ENCODE measurements at places on chromosomes 16 and 17.

- no peak for DNase-seq
Measured at GRCh38 chr16:77611386-77611785, 110.9 kb upstream of the NUDT7 start.

GRCh38 chr16:50326835-50327465 is 41.8 kb downstream of the BRD7 start:
- DNase-seq, result no peak

DNA sequence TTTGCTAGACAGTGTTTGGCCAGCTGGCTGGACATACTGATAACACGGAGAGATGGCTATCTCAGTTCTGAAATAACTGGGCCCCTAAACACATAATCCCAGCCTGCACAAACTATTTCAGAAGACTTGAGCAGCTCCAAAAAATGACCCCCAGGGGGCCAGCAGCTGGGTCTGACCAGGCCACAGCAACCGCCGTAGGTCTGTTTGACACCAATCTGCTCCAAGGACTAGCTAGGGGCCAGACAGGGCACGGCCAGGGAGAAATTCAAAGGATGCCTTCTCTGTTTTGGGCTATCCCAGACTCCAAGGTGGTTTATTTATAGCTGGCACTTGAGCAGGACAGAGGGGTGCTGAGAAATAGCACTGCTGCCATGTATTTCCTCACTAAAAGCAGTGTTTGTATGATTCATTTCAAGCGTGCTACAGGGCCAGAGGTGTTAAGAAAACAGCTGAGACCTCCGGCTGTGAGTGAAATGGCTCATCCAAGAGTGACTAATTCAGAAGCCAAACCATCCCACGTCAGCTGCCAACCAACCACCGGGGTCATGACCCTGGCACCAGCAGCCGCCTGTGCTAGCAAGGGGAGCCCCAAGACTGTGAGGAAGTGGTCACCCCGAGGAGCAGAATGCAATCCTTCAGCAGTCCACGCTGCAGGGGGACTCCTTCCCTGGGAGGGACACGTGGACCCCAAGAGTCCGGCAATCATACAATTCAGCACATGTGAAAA is 5.7 kb downstream of the GGA2 start:
- DNase-seq, result no peak

DNA sequence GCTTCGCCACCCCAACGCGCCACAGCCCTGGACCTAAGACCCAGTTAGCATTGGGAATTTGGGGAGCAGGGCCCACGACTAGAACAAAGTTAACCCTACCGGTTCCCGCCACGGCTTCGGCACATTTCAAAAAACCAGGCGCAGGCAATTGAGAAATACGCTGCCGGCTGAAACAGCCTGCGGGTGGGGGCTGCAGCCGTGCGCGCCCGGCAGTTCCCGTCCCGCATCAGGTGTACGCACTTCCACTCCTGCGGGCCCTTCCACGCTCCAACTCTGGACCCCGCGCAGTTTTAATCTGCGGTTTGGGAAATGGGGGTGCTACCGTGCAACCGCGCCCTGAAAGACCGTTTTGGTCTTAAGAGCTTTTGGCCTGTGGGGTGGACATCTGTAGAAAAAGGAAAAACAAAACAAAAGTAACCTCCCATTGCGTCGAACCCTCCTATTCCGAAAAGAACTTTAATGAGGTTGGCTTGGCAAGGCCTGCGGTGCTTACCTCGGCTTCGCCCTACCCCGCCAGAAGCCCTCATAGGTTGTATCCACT is 7.1 kb downstream of the IRX5 start:
- DNase-seq, result no peak

- no peak for DNase-seq
Measured at GRCh38 chr17:49557312-49558024, 18.2 kb upstream of the NXPH3 start.

DNA sequence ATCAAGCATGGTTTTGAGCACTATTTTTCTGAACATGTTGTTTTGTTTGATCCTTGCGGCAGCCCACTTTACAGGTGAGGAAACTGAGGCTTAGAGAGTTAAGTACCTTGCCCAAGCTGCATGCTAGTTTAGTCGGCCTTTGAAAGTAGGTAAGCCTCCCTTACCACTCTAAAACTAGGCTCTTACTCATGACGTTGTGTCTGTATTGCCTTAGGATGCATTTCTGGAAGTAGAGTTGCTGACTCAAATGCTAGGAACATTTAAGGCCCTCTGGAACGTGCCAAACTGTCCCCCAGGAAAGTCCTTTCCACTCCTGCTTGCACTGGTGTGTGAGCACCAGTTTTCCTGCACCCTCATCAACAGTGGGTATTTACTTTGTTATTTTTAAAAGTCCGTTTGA is 76.6 kb downstream of the ZFHX3 start:
- DNase-seq, result no peak

- DNase-seq, result no peak
Measured at GRCh38 chr17:83203073-83203471, 123.7 kb downstream of the METRNL start.

Measured in breast epithelium (tissue), 4 donors.